CD4-positive, alpha-beta T cell (primary cell): ENCODE measurements at places on chromosomes 16 and 17. TPM values are rescaled to one million over a fixed set of nuclear protein-coding genes. Genes with fewer than 3 reads are reported as not detected.

The PRKAR1A gene
- 89.1 TPM for total RNA-seq

The ANKS4B gene
- not detected for total RNA-seq

The GP1BA gene
- not detected for total RNA-seq

The TRPV3 gene
- total RNA-seq, result 0.25 TPM

The PYY gene
- not detected for total RNA-seq

The HSD11B2 gene
- not detected for total RNA-seq

The IRX5 gene
- total RNA-seq, result not detected

The SLC16A13 gene
- 2.3 TPM for total RNA-seq

The SGCA gene
- total RNA-seq, result not detected

The KRT10 gene
- 32.2 TPM for total RNA-seq

The CCDC200 gene
- 0.47 TPM for total RNA-seq

- H3K4me1 ChIP-seq, result no peaks in the 10 kb centered on the region
- no peak for DNase-seq
- no peaks in the 10 kb centered on the region for H3K36me3 ChIP-seq
- no peak overlapping the region for H3K4me3 ChIP-seq
Observed at GRCh38 chr17:21389394-21389793, 13.2 kb downstream of the KCNJ12 start.

DNA sequence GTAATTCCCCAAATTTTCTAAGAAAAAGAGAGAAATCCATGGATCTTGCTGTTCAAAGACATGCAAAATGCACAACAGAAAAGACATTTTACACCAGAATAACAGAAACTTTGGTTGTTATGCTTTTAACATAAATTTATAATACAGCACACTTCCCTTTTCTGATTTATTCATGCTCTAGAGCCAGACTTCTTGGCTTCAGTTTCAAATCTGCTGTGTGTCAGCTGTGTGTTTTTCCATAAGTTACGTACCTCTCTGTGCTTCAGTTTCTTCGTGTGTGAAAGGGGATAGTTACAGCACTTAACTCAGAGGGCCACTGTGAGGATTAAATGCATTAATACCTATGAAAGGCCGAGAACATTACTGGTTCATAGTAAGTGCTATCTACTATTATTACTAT is 6.8 kb upstream of the CCL3L1 start:
- DNase-seq, result no peak
- H3K27ac ChIP-seq, result no peak overlapping the region
- H3K27me3 ChIP-seq, result no peaks in the 10 kb centered on the region
- H3K4me1 ChIP-seq, result no peaks in the 10 kb centered on the region
- no peak overlapping the region for H3K4me3 ChIP-seq

- peaks cover 38% of the 10 kb centered on the region for H3K36me3 ChIP-seq
- H3K27ac ChIP-seq, result peak overlapping the region; percentile 99
- H3K4me3 ChIP-seq, result peak overlapping the region; percentile 99
- H3K4me1 ChIP-seq, result peaks cover 39% of the 10 kb centered on the region
Observed at GRCh38 chr17:35243561-35244340, 879 bp downstream of the SLFN5 start.

- no peak overlapping the region for H3K4me3 ChIP-seq
- no peak overlapping the region for H3K27ac ChIP-seq
- H3K27me3 ChIP-seq, result no peaks in the 10 kb centered on the region
- DNase-seq, result no peak
- no peaks in the 10 kb centered on the region for H3K4me1 ChIP-seq
Observed at GRCh38 chr16:69481901-69482341, 57.5 kb downstream of the CYB5B start.

GRCh38 chr17:1034652-1035210 is 37.8 kb downstream of the TIMM22 start:
- peaks cover under 1% of the 10 kb centered on the region for H3K4me1 ChIP-seq
- H3K4me3 ChIP-seq, result no peak overlapping the region
- H3K27me3 ChIP-seq, result no peaks in the 10 kb centered on the region
- no peak for DNase-seq
- H3K36me3 ChIP-seq, result peaks cover 45% of the 10 kb centered on the region

- H3K4me3 ChIP-seq, result no peak overlapping the region
- H3K27me3 ChIP-seq, result peaks cover 94% of the 10 kb centered on the region
- no peak overlapping the region for H3K27ac ChIP-seq
- peaks cover 68% of the 10 kb centered on the region for H3K4me1 ChIP-seq
- H3K36me3 ChIP-seq, result no peaks in the 10 kb centered on the region
Observed at GRCh38 chr17:79804856-79805696, 8.2 kb upstream of the CBX8 start.

DNA sequence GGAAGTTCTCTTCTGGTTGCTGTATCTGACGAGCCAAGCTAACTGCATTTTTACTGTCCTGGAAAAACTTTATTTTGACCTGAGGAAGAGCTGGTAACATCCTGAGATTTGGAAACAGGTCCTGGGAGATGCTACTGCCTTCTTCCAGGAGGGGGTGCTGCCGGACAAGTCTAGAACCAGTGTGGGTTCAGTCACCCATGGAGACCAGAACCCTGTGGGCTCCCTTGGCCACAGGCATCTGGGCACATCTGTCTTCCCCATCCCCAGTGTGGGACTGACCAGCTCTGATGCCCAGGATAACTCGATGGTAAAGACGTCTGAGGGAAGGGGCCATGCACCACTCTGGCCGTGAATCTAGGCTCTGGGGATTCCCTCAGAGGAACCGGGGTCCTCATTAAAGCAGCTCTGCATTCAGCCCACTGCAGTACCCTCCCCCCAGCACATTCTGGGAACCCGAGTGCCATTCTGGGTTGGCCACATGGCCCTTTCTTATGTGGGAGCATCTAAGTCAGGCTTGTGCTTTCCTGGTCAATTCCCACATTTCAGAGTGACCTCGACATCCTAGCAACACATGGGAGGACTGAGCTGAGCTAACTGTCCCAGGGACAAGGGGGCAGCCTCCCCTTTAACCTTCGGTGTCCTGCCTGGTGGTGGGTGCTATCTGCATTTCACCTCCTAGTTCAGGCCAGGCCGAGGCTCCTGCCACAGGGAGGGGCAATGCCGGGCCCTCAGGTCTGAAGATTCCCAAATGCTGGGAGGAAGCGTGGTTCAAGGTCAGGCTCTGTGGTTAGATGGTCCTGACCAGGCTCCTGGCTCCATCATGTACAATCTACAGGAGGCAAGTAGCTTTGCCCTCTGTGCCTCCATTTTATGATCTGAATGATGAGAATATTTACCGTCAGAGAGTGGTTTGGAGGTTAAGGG is 6.4 kb downstream of the C16orf86 start:
- no peaks in the 10 kb centered on the region for H3K27me3 ChIP-seq
- H3K4me3 ChIP-seq, result no peak overlapping the region
- DNase-seq, result peak; percentile 49
- peaks cover 10% of the 10 kb centered on the region for H3K4me1 ChIP-seq
- no peaks in the 10 kb centered on the region for H3K36me3 ChIP-seq

- no peaks in the 10 kb centered on the region for H3K4me1 ChIP-seq
- no peak overlapping the region for H3K4me3 ChIP-seq
- no peaks in the 10 kb centered on the region for H3K27me3 ChIP-seq
- H3K36me3 ChIP-seq, result peaks cover 53% of the 10 kb centered on the region
- DNase-seq, result no peak
Observed at GRCh38 chr16:11032922-11033291, 88.5 kb downstream of the CLEC16A start.

GRCh38 chr16:3836641-3837040 is 43.9 kb downstream of the CREBBP start:
- H3K4me1 ChIP-seq, result peaks cover 3% of the 10 kb centered on the region
- no peak overlapping the region for H3K27ac ChIP-seq
- H3K36me3 ChIP-seq, result peaks cover 26% of the 10 kb centered on the region

GRCh38 chr17:52823155-52823554 is 664.6 kb upstream of the CA10 start:
- no peak overlapping the region for H3K4me3 ChIP-seq
- H3K4me1 ChIP-seq, result no peaks in the 10 kb centered on the region
- H3K27me3 ChIP-seq, result no peaks in the 10 kb centered on the region
- no peak for DNase-seq
- no peak overlapping the region for H3K27ac ChIP-seq
- no peaks in the 10 kb centered on the region for H3K36me3 ChIP-seq

GRCh38 chr17:39782481-39782880 is 44.7 kb downstream of the GRB7 start:
- H3K36me3 ChIP-seq, result peaks cover 38% of the 10 kb centered on the region
- no peak overlapping the region for H3K4me3 ChIP-seq
- peaks cover 52% of the 10 kb centered on the region for H3K4me1 ChIP-seq
- DNase-seq, result no peak

- no peak overlapping the region for H3K4me3 ChIP-seq
- DNase-seq, result no peak
- peak overlapping the region; percentile 95 for H3K27ac ChIP-seq
- peaks cover 15% of the 10 kb centered on the region for H3K36me3 ChIP-seq
Observed at GRCh38 chr17:39757931-39758873, 20.5 kb downstream of the GRB7 start.

GRCh38 chr16:81758376-81758775 is 20.7 kb upstream of the PLCG2 start:
- no peak overlapping the region for H3K27ac ChIP-seq
- H3K4me3 ChIP-seq, result no peak overlapping the region
- no peaks in the 10 kb centered on the region for H3K36me3 ChIP-seq
- DNase-seq, result no peak
- peaks cover 4% of the 10 kb centered on the region for H3K27me3 ChIP-seq
- H3K4me1 ChIP-seq, result peaks cover 5% of the 10 kb centered on the region

DNA sequence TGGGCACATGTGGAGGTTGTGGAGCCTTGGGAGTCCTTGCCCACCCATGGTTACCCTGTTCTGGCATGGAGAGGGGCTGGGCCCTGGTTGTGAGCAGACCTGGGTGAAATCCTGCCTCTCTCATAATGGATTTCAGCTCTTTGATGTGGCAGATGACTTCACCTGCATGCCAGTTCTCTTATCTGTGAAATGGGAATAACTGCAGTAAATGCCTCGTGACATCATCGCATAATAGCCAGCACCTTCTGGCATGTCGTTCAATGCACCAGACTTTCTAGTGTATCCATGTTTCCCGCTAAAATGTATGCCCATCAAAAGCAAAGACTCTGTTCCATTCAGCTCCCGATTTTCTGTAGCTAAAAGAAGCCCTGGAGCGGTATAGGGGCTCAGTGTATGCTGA is 197.6 kb downstream of the MAF start:
- no peaks in the 10 kb centered on the region for H3K4me1 ChIP-seq
- no peak for DNase-seq

DNA sequence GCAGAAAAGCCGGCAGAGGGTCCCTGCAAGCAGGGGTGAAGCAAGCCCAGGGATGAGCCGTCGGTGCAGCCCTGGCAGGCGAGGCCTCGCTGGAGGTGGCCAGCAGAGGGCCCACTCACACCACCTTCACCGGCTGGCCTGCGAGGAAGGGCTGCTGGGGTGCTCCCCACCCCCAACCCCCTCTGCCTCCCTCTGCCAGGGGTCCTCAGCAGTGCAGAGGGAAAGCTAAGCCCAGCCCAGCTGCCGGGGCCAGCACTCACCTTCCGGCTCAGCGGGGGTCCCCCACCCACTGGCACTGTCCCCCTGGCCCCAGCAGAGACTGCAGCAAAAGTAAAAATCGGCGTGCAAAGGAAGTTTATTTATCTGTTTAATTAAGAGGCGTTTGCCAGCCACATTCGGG is 113.4 kb downstream of the ENGASE start:
- H3K27ac ChIP-seq, result no peak overlapping the region
- peaks cover 73% of the 10 kb centered on the region for H3K27me3 ChIP-seq
- peaks cover 4% of the 10 kb centered on the region for H3K4me1 ChIP-seq
- DNase-seq, result no peak

- no peak for DNase-seq
- H3K4me3 ChIP-seq, result no peak overlapping the region
- no peaks in the 10 kb centered on the region for H3K36me3 ChIP-seq
- no peak overlapping the region for H3K27ac ChIP-seq
- no peaks in the 10 kb centered on the region for H3K4me1 ChIP-seq
Observed at GRCh38 chr16:72051818-72052217, 2.5 kb upstream of the HP start.

DNA sequence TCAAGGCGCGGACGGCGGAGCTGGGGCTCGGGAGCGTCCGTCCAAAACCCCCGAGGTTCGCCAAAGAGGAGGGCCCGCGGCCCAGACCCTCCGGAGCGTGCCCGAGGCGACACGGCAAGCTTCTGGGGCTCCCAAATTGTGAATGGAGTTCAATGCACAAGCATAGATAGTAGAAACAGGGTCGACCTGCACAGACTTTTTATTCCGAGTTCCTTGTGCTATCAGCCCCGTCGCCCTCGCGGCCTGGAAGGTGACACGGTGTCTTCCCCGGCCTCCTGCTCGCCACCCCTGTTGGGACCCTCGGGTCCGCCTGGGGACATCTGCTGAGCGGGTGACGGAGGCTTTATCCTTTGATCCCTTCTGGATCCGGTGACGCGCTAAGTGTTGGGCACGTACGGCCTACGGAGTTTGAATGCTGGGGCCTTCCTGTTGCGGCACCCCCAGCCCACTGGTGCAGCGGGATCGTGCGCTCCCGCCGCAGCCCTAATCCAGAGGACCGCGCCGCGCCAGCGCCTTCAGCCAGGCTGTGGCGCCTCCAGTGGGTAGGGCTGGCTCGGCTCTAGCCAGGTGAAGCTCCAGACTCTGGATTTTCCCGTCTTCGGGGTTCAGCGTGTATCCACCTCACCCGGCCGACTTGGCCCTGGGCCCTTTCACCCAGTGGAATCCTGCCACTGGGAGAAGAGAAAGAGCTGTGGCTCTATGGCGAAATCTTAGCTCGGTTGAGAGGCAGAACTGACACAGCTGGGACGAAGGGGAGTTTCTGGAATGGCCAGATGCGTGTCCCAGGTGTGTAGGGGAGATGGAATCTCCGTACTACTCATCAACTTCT is 17.0 kb upstream of the NTN1 start:
- DNase-seq, result no peak
- H3K27me3 ChIP-seq, result peaks cover 71% of the 10 kb centered on the region
- peaks cover 20% of the 10 kb centered on the region for H3K4me1 ChIP-seq
- peak overlapping the region; percentile 2 for H3K4me3 ChIP-seq
- no peak overlapping the region for H3K27ac ChIP-seq

DNA sequence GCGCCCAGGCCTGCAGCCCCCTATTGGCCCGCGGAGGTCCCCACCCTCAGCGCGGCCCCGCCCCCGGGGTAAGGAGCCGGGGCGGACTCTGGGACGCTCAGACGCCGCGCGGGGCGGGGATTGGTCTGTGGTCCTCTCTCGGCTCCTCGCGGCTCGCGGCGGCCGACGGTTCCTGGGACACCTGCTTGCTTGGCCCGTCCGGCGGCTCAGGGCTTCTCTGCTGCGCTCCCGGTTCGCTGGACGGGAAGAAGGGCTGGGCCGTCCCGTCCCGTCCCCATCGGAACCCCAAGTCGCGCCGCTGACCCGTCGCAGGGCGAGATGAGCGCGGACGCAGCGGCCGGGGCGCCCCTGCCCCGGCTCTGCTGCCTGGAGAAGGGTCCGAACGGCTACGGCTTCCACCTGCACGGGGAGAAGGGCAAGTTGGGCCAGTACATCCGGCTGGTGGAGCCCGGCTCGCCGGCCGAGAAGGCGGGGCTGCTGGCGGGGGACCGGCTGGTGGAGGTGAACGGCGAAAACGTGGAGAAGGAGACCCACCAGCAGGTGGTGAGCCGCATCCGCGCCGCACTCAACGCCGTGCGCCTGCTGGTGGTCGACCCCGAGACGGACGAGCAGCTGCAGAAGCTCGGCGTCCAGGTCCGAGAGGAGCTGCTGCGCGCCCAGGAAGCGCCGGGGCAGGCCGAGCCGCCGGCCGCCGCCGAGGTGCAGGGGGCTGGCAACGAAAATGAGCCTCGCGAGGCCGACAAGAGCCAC is at the start of gene NHERF1:
TSS of gene NHERF1 (plus strand) at position 100 of the 750 bp plus-strand sequence. CDS start at position 319, 219 bp downstream.
- H3K36me3 ChIP-seq, result peaks cover 24% of the 10 kb centered on the region
- peak within 1 kb of the TSS; percentile 98 for H3K4me3 ChIP-seq
- no peaks in the 10 kb centered on the region for H3K27me3 ChIP-seq
- DNase-seq, result peak; percentile 83
